NT2/D1 (cell line): ENCODE measurements at places on chromosomes 4 and X.
A peak's percentile ranks its signal among the peaks of the same experiment; 100 is the strongest.

- no peak for DNase-seq
Observed at GRCh38 chr4:128810331-128810870, 901 bp downstream of the JADE1 start.

- DNase-seq: no peak
Observed at GRCh38 chr4:71711044-71711984, 72.6 kb downstream of the GC start.

DNA sequence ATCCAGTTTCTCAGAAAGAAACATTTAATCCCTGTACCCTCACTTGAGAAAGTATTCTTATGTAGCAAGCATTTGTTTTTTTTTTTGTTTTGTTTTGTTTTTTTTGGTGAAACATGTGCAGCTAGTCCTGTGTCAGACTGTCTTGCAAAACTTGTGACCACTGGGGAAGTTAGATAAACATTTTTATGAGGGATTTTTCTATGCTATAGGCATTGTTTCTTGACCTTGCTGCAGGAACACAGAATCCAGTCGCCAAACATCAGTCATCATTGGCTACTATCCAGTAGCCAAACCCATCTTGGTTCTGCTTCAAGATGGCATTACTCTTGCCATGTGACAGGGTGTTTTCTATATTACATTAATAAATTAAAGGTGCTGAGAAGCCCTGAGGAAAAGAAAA, 7.7 kb upstream of the MAPK10 start:
- DNase-seq: no peak

DNA sequence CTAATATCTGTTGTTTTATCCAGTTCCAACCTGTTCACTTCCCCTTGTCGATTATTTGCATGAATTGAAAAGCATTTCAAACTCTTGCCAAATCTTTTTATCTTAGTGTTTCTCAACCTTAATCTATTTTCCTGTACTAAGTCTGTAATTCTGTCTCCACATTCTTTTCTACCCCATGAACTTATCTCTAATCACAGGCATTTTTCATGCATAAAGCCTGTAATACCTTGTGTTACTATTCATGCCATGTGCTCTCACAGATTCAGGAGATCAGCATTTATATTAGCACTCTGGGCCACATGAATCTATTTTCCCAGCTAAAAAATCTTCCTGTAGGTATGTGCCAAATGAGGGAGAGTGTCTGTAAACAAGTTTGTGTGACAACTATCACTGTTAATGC, 1360.9 kb downstream of the STIM2 start:
- DNase-seq: no peak

DNA sequence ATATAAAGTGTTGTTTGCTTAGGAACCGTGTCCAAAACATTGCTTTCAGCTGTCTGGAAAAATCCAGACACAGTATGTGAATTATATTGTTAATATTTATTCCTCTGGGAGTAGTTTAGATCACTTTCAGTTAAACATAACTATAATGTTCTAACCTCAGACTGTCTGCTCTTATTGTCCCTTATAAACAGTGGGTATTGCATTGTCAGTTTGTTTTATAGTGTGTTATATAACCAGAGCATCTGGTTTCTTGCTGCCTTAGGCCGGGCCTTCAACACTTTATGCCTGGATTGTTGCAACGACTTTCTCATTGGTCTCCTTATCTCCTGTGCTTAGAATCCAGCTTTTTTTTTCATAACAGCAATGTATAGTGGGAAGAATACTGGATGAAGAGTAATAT, 26.4 kb downstream of the ATG4A start:
- DNase-seq: no peak

- no peak for DNase-seq
Observed at GRCh38 chr4:15888515-15888914, 50.0 kb downstream of the FGFBP1 start.

GRCh38 chr4:148405161-148405893, 36.9 kb downstream of the NR3C2 start:
- no peak for DNase-seq

GRCh38 chrX:99469439-99469838, 940.6 kb downstream of the PCDH19 start:
- DNase-seq: no peak

GRCh38 chr4:101419336-101420135, 72.2 kb upstream of the PPP3CA start:
- no peak for DNase-seq

- peak; percentile 18 for DNase-seq
Observed at GRCh38 chr4:61041527-61041926, 158.6 kb upstream of the ADGRL3 start.
